Activated CD8-positive, alpha-beta memory T cell treated with anti-CD3 and anti-CD28 coated beads, Interleukin-2, amount 50 U/mL, for 48 hours (primary cell): ENCODE measurements at places on chromosomes 7 and 10.

DNA sequence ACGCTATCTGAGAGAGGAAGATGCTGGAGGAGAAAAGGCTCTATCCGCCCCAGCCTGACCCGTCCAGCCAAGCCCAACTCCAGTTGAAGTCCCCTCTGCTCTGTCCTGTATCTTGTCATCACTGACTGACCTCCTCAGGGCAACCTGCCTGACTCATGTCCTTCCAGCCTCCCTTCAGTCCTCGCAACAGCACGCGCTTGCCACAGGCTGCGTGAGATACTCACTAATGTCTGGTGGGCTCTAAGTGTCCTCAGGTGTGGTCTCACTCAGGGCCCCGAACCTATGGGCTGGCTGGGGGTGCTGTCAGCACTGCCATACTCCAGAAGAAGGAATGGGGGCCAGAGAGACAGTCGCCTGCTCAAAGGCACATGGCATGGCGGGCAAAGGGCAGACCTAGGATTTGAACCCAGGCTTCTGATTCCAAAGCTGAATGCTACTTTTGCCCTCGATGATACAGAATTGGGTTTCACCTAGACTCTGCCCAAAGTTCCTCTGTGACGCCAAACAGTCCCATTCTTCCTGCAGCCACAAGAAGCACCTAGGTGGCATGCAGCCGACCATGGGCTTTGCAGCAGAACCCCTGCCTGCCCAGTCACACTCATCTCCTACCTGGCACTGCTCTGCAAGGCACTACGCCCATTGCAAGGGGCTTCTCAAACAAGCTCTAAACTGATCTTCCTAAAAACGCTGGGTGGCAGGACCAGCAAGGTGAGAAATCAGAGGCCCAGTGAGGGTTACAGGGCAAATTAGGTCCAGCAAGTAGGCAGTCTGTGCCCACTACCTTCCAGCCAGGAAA, 8.5 kb downstream of the FAM53B start:
- DNase-seq: no peak

- DNase-seq: no peak
Observed at GRCh38 chr10:122495406-122496340, 34.3 kb downstream of the HTRA1 start.

DNA sequence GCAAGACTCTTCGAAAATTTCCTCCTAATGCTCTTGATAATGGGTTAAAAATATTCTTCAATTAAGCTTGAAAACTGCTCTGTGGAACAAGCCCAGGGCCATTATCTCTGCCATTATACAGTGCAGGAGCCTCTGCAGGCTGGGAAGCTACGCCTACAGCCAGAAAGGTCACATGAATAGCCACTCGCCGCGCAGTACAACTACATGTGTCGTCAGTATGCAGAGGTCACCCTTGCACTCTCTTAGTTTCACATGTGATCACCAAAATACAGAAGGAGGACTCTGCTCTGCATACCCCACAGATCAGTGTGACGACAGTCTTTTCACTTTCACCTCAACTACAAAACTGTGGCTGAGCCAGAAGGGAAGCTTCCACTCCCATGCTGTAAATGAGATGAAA, 141.8 kb upstream of the C1QL3 start:
- no peak for DNase-seq

DNA sequence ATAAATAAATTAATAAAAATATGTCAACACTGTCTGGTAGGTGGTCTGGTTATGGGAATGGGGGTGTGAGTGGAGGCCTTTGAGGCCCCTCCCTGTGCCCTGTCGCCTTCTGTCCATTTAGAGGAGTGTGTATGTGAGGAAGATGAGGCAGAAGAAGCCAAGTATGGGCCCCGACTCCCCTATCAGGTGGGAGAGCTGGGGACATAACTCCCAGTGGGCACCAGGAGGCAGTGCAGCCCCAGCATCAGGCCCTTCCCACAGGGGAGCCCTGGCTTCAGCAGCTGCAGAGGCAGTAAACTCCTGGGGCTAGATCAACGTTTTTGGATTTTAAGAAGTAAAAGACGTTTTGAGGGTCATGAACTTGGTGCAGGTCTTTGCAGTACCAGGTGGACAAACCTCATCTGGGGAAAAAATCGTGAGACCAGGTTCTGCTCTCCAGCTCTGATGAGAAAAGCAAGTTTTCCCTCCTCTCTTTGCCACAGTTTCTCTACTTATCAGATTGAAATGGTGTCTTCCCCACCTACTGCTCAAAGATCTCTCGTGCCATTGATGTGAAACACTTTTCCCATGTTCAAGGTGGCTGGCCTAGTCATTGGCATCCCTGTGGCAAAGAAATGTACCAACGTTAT, 167.8 kb upstream of the EEPD1 start:
- peak; percentile 80 for DNase-seq

DNA sequence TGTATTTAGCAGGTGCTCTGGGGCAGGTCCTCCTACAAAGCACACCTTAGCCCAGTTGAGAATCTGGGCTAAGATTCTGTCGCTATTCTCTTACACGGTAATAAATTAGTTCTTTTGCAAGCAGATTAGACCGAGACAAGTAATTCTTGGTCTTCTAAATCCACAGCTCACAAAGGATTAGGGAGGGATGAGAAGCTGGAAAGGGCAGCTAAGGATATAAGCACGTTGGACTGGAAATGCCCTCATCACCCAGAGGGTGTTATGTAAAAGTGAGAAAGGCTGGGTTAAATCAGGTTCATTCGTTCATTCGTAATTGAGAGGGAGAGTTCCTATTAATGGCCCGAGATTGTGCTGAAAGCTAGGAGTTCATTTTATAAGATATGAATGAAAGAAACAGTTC, 41.8 kb downstream of the PFKFB3 start:
- DNase-seq: no peak

- no peak for DNase-seq
Observed at GRCh38 chr10:100469756-100470155, 6.9 kb downstream of the WNT8B start.

DNA sequence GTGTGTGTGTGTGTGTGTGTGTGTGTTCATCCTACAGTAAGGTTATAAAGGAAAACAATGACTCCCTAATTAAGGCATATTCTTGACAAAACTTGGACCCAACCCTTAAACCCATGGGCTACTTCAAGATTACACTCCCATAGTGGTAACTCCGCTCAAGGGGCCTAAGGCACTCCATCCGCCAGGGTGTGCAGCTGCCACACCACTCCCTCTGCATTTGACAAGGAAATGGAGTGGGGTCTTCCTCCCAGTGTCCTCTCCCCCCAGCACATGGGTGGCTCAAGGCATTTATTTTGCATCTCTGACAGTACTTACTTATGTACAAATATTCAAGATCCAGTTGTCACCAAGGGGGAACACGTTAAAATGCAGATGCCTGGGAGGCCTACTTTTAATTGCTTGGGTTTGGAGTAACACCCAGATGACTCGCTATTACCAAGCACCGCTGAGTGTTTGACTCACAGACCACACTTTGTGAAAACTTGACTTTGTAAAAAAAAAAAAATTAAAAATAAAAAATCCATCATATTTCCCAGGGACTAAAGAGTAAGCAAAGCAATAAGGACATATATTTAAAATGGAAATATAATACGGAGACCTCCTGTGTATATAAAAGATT, 53.0 kb upstream of the AGR3 start:
- DNase-seq: no peak

DNA sequence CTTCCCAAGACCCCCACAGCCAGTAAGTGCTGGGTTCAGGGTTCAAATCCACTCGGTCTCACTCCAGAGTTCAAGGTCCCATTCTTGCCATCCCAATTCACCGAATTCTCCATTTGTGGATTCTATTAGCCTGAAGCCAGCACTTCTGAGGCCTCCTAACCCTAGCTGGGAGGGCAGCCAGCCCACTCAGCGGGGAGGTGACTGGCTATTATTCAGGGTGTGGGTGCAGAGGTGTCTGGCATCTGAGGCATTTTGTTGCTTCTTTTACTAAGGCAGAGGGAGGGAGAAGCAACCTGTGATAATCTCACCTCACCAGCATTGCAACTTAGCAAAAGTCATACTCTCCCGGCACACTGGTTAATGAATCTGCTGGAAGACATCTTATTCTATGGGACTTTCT, 8.7 kb upstream of the PTPRN2 start:
- DNase-seq: no peak

DNA sequence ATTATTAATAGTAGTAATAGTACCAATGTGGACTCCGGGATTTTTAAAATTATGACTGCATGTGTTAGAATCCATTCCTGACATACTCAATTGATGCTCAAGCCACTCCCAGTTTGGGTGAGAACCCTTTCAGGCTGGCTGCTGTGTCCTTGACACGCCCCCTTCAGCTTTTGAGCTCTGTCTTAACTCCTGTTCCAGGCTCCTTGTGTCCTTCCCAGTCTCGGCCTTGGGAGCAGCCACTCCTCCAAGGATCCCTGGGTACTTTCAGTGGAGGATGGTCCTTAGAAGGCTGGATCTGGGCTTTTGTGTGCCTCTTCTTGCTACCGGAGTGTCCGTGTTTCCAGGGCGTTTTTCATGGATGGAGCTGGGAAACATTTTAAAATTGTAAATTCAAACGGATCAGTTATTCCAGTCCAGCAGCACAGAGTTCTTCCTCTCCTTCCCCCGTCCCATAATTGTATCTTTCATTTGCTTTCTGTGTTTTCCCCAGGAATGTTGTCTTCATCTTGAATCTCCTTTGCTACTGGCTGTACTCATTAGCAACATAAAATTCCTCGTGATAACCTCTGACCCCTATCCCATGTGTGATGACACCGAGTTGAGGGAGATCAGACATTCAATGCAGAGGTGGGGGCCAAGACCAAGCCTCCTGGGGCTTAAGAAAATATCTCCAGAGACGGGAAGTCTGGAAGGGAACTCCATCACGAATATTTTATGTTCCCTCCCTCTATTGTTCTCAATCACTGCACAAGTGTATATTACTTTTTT, 40.0 kb upstream of the PFKFB3 start:
- no peak for DNase-seq

DNA sequence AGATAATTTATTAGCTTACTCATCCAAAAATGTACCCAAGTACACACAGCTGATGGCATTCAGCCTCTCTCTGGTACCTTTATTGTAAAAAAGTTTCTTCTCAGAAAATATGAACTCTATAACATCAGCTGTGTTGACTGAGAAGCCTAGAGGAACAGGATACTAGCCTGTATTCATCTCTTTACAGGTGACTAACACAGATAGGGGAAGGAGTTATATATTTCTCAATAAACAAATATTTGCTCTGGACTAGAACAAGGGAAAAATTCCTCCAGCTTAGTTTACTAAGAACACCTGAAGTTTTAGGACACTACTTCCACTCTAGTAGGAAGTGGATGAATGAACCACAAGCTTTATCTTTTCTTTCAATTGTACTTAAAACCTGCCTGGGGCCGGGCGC, 67.8 kb downstream of the ZNF248 start:
- no peak for DNase-seq

DNA sequence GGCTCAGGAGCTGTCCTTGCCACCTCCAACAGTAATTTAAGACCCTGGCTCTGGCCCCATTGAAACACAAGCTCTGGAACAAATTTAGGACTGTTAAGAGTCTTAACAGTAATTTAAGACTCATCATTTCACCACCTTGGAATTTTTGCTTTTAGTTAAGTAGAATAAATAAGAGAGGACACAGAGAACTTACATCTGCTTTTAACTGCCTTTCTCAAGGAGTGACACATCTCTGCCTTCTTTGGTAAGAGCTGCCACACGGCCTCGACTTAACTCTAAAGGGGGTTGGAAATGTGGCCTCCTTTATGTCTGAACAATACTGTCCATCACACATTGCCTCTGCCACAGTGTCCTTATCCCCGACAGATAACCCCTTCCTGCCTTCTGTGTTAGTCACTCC, 77.9 kb downstream of the HERPUD2 start:
- no peak for DNase-seq

- no peak for DNase-seq
Observed at GRCh38 chr10:70650104-70650503, 22.2 kb upstream of the ADAMTS14 start.

- DNase-seq: no peak
Observed at GRCh38 chr7:26898891-26899290, 34.5 kb upstream of the SKAP2 start.

- no peak for DNase-seq
Observed at GRCh38 chr10:101614663-101615524, 26.8 kb downstream of the DPCD start.

DNA sequence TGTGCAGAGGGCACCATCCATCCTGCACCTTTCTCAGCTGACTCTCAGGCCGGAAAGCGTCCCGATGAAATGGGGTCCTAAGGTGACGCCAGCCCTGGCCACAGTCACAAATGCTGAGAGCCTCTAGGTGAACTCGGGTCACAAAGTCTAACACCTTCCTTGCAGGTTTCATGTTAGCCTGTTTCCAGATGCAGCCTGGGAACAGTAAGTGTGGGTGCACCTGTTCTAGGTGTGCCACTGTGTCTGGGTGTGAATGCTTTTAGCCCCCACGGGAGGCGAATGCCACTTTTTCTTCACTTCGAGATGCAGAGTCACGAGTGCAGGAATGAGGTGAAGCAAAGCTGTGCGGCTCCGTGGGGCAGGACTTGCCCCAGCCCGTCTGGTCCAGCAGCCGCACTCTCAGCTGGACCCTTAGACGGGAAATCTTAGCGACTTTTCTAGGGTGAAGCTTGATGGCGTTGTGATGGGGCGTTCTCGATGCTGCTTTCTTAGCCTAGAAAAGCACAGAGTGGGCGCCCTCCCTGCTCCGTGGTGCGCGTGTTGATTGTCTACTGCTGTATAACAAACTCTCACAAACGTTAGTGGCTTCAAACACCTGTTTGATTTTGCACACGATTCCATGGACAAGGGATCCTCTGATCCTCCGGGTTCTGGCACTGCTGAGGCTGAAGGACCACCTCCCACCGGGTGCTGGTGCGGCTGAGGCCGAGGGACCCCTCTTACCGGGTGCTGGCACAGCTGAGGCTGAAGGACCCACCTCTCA, 13.6 kb upstream of the VIPR2 start:
- no peak for DNase-seq

- DNase-seq: no peak
Observed at GRCh38 chr10:30080161-30080560, 20.8 kb upstream of the JCAD start.

DNA sequence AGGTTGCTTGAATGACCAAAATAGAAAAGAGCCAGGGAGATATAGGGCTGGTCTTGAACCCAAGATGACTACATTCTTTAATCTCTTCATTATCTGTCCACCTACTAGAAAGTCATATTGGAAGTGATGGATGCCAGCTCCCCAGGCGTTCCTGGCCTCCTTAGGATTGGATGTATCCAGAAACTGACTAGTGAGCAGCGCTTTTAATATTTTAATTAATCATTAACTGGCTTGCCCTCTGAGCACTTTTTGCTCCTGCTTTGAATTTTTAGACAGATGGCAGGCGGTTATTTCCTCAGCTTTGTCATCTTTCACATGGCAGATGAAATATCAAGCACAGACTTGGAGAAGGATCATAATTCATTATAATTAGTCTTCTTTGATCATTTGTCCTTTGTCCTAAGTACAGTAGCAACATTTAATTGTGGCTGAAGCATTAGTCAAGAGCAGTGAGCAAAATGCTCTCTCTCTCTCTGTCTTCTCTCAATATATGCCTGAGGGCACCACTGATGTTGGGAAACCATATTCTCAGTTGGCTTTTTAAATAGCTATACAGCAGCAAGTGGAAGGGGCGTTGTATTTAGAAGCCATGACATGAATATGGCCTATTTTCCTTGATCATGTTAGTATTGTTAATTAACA, 588.0 kb downstream of the NRG3 start:
- no peak for DNase-seq
